Eye (tissue), 1 donor: ENCODE measurements at places on chromosomes 12 and 14.
A peak's percentile ranks its signal among the peaks of the same experiment; 100 is the strongest.

- no peak for DNase-seq
Observed at GRCh38 chr14:30896435-30896834, 22.1 kb downstream of the COCH start.

DNA sequence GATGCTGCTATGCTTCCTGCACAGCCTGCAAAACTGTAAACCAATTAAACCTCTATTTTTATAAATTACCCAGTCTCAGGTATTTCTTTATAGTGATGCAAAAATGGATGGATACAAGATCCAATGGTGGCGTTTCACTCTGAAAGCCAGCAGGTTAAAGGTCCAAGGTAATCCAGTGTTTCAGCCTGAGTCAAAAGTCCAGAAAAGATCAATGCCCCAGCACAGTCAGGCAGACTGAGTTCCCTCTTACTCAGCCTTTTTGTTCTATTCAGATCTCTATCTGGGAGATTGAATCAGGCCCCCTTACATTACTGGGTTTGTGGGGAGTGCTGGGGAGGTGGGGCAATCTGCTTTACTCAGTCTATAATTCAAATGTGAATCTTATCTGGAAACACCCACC lies 464.5 kb downstream of the GXYLT1 start:
- DNase-seq = no peak

- no peak for DNase-seq
Observed at GRCh38 chr12:46514886-46515285, 142.3 kb upstream of the SLC38A2 start.

- no peak for DNase-seq
Observed at GRCh38 chr12:58443981-58444371, 476.3 kb downstream of the LRIG3 start.

- DNase-seq = peak; percentile 37
Observed at GRCh38 chr12:122874081-122874480, 21.8 kb downstream of the VPS37B start.
